ENCODE measurements at places on chromosomes 2 and 18.

GRCh38 chr2:188534875-188535274 is 243.2 kb downstream of the GULP1 start:
- DNase-seq = no peak

GRCh38 chr2:102892698-102893310 is 131.0 kb downstream of the TMEM182 start:
- DNase-seq = no peak

- DNase-seq = no peak
Observed at GRCh38 chr2:29834624-29835023, 86.8 kb downstream of the ALK start.

DNA sequence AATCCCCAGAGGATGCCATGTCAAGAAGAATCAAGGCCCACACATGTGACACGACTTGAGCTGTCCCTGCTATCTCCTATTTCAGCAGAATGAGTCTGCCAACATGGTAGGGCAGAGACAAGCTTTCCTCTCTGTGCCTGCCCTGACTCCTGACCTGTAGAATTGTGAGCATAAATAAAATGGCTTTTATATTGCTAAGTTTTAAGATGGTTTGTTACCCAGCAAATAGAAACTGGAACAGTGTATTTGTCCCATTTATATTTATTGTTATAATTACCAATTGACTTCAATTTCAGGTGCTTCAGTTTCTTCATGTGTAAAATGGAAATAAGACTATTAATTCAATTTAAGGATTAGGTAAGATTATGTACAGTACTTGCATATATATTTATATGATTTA is 90.5 kb downstream of the ASB1 start:
- DNase-seq = no peak

- DNase-seq = no peak
Observed at GRCh38 chr18:55485666-55486065, 102.3 kb downstream of the TCF4 start.
